ENCODE measurements at places on chromosomes 3 and 15.

- no peak for DNase-seq
Measured at GRCh38 chr15:80727196-80727595, 32.1 kb downstream of the ABHD17C start.

GRCh38 chr3:62892951-62893350 lies 17.7 kb upstream of the CADPS start:
- no peak for DNase-seq

DNA sequence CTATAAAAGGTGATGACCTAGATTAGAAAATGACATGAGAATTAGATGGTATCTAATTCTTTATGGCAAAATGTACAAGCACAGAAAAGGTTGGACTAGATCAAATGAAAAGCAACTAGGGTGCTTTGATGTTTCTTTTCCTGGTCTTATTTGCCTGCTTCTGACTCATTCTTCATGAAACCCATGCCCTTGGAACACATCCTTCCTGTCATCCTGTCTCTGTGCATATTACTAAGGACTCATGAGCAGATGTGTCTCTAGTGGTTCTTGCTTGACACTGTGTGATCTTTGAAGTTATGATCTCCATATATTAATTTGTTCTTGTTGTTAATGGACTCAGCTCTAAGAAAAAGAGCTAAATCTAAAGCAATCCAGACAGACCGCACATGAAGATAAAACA lies 314.0 kb downstream of the ERC2 start:
- no peak for DNase-seq

DNA sequence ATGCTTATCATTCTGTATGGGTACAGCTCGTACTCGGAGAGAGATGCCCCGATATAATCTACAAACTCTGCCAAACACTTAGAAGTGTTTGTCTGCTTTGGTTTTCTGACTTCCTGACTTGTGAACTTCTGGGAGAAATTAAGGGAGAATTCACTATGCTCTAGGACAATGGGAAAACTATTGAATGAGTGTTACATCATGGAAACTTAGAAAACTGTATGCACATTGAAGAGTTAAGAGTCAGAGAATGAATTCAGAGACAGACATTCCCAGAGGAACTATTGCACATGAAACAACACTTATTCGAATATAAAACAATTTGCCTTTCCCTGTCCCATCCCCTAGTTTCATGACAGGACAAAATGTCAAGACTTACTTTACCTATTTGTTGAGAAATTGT lies 57.8 kb downstream of the DTWD1 start:
- no peak for DNase-seq

GRCh38 chr15:74259292-74259648 lies 23.1 kb downstream of the CCDC33 start:
- DNase-seq: no peak

- DNase-seq: no peak
Measured at GRCh38 chr3:179027326-179027900, 44.2 kb downstream of the ZMAT3 start.

GRCh38 chr3:85258819-85259218 lies 300.0 kb downstream of the CADM2 start:
- no peak for DNase-seq

- no peak for DNase-seq
Measured at GRCh38 chr3:157204431-157204830, 44.5 kb upstream of the CCNL1 start.

- DNase-seq: no peak
Measured at GRCh38 chr3:52065264-52065756, 8.9 kb upstream of the DUSP7 start.

DNA sequence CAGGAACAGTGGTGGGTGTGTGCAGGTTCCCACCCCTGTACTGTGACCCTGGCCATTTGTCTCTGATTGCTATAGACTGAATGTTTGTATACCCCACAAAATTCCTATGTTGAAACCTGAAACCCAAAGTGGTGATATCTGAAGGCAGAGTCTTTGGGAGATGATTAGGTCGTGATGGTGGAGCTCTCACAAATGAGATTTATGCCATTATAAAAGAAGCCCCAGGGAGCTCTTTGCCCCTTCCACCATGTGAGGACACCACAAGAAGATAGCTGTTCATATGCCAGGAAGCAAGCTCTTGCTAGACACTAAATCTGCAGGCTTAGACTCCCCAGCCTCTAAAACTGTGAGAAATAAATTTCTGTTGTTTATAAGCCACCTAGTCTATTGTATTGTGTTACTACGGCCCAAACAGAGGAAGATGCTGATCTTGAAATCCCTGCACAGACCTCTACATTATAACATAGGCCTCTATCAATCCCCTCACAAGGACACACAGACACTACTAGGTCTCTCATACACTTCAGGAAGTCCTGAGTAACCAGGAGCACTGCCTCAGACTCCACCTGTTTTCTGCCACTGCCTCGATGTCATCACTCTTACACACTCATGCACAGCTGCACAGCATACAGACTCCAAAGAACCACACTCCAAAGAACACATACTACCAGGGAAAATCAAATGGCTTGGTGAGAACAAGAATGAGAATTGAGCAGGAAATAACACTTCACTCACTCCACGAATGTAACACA lies 14.7 kb downstream of the IGSF11 start:
- DNase-seq: no peak

GRCh38 chr15:51771773-51772172 lies 20.4 kb downstream of the TMOD2 start:
- no peak for DNase-seq

DNA sequence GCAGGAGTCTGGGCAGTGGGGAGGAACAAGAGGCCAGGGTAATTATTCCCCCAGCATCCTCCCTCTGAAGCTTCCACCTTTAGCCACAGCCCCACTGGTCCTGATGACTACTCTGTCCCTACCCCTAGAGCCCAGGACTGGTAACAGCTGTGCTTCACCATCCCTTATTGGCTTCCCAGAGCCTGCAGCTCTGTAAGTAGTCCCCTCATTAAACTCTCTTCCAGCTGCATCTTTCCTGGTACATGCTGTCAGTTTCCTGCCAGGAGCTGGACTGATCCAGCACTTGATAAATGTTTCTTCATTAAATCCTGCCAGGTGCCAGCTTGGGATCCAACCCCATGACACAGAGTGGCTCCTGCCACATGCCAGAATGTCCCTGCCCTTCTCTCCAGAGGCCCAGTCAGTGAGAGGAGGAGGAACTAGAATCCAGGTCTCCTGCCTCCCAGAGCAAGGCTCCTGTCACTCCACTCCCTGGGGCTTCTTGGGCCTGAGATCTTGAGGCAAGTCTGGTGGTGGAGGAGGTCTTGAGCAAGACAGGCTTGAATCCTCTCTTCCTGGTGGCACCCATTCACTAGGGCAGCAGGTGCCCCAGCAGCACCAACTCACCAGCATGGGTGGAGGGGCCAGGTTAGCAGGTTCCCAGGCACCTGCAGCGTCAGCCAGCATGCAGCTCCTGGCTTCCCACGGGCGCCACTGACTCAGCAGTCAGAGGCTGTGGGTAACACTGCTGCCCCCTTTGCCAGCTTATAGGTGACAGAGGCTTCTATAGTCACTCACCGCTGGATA lies 27.6 kb downstream of the FBXW12 start:
- no peak for DNase-seq

DNA sequence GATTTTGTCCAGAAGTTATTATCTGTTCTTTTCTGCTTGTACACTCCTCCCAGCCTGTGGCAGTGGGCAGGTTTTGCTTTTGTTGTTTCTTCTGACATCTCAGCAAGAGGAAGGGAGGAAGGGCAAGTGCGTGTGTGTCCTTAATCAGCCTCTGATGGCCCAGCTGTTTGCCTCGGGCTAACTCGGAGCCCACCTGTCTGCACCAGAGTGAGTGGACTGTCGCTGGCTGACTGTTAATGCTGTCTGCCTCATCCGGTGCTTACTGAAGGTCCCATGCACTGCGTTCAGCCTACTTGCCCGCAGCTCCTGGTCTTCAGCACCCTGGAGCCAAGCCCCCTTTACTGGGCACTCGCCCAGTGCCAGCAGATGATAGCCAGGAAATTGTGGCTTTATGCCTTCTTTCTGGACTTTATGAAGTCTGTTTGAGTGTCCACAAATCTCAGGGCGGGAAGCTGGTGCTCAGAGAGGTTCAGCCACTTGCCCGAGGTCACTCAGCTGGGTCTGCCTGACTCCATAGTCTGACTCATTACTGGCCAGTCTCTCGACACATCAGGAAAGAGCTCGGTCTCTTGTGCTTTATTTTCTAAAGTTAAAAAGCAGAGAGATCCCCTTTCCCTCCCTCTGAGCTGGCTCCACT lies 89.5 kb downstream of the CHRNA7 start:
- DNase-seq: no peak

GRCh38 chr3:115814006-115814405 lies 190.7 kb downstream of the GAP43 start:
- no peak for DNase-seq

- no peak for DNase-seq
Measured at GRCh38 chr15:40244961-40245523, 6.2 kb downstream of the PAK6 start.

DNA sequence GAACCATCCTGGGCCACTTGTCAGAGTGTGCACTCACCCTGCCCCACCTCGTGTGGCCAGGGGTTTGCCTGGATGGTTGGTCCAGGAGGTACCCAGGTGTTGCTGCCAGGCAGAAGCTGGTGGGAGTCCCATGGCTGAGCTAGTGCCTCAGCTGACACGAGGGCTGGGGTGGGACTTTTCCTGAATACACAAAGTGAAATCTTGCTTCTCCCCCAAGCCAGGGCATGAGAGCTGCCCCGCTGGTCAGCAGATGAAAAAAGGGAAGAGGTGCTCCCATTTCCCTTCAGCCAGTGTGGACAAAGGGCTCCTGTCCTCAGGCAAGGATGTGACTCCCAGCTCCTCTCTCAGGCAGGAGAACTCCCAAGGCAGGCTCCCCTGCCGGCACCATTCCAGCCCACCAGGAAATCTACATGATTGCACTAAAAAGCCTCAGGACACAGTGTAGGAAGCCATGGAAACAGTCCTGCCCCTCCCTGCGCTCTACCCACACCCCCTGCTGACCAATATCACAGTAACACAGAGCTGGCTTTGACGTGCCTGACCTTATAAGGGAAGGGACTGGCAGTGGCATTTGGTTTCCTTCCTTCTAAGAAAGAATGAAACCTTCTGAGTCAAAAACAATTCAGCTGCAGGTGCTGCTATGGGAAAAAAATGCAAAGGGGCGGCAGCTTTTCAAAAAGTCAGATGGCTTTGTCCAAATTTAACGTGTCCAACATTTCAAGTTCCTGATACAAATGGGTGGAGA lies 33.9 kb downstream of the MYO5C start:
- DNase-seq: no peak

- no peak for DNase-seq
Measured at GRCh38 chr15:82554351-82554750, 14.1 kb upstream of the RPS17 start.

GRCh38 chr3:108388136-108389132 lies 92.1 kb downstream of the HHLA2 start:
- DNase-seq: no peak

GRCh38 chr3:127867986-127868385 lies 45.7 kb upstream of the MGLL start:
- no peak for DNase-seq

DNA sequence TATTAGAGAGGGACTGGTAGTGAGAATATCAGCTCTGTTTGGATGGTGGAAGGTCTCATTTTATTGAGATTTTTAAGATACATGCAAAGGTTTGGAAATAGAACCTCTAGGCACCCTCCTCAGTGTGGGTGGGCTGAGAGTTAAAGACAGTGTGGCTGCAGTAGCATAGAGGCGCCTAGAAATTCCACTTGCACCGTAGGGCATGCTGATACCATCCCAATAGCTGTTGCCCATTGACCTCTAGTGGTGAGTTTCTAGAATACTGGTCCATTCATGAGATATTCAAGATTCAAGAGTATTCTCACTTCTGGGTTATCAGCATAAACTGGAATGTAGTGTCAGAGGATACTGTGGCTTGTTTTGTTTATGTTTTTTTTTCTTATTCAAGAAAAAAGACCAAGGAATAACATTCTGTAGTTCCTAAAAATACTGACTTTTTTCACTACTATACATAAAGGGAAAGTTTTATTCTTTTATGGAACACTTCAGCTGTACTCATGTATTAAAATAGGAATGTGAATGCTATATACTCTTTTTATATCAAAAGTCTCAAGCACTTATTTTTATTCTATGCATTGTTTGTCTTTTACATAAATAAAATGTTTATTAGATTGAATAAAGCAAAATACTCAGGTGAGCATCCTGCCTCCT lies 87.2 kb downstream of the TGFBR2 start:
- DNase-seq: no peak

DNA sequence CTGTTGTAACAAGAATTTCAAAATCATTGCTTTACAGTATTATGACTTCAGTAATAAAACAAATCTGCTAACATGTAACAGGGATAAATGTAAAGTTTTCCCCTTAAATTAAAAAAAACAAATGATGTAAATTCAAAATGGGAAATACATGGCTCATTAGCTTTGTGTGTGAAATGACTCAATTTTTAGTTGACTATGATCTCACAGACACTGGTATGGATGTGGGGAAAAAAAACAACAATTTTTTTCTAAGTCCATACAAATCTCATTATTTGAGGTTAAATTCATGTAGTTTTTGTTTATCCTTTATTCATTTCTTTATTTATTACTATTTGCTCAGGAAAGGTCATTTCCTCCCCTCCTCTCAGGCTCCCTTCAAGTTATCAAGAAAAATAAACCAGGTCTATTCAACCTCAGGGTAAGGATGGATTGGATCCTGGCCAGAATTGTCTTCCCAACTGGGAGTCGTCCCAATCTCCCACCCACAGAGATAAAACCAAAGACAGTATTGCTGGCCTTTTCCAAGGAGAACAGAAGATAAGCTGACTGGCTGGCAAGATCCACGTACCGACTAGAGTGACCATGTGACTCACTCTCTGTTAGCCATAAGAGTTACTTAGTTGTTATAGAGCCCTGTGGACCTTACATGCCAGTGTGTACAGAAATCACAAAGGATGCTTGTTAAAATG lies 373.3 kb downstream of the GAP43 start:
- no peak for DNase-seq

GRCh38 chr15:25775317-25775912 lies 87.7 kb downstream of the ATP10A start:
- no peak for DNase-seq

DNA sequence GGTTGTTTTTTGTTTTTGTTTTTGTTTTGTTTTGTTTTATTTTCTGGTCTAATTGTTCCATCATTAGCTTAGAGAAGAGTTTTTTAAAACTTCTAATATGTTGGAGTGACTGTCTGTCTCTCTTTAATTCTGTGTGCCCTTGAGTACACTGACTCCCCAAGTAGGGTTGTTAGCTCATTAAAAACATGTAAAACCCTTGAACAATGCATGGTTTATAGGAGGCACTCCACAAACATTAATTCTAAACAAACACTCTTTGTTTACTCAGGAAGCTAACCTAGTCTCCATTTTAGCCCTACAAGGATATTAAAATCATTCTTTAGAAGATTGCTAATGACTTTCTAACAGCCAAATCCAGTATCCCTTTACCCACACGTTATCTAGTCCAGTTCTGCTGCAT lies 100.5 kb downstream of the CGGBP1 start:
- DNase-seq: no peak

- DNase-seq: no peak
Measured at GRCh38 chr3:61863579-61863978, 302.2 kb downstream of the PTPRG start.

- DNase-seq: no peak
Measured at GRCh38 chr3:71614869-71615268, 31.3 kb upstream of the FOXP1 start.

GRCh38 chr3:23183731-23184130 lies 19.4 kb upstream of the UBE2E2 start:
- DNase-seq: no peak

- DNase-seq: no peak
Measured at GRCh38 chr3:136750209-136750896, 1.8 kb downstream of the STAG1 start.

Measured in stimulated activated CD4-positive, alpha-beta T cell treated with anti-CD3 and anti-CD28 coated beads, Interleukin-15, amount 100 ng/mL, for 1 hour (primary cell).